Stimulated activated CD4-positive, alpha-beta T cell treated with anti-CD3 and anti-CD28 coated beads, Interleukin-1b, Interleukin-23, amount 100 ng/mL, for 4 hours (primary cell): ENCODE measurements at places on chromosomes 6 and 20.

GRCh38 chr6:42511803-42512422, 51.9 kb upstream of the UBR2 start:
- DNase-seq = no peak

- no peak for DNase-seq
Observed at GRCh38 chr6:49607391-49607982, 29.2 kb downstream of the RHAG start.

DNA sequence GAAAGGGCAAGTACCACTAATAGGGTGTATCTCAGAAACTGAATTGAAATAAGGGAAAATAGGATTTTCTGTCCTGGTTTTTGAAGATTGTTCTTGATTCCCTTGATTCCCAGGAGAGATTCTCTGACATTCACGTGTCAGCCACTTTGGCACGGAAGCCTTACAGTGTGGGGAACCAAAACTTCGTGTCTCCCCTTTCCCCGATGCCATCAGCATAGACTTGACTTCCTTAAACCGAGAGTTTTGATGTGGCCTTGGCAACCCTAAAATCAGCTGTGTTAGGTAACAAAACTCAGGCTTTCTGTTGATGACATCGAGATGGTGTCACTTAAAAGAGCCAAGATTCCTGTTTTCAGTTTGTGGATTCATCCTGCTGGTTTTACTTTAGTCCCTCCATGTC, 7.5 kb downstream of the HMGN4 start:
- DNase-seq = no peak

DNA sequence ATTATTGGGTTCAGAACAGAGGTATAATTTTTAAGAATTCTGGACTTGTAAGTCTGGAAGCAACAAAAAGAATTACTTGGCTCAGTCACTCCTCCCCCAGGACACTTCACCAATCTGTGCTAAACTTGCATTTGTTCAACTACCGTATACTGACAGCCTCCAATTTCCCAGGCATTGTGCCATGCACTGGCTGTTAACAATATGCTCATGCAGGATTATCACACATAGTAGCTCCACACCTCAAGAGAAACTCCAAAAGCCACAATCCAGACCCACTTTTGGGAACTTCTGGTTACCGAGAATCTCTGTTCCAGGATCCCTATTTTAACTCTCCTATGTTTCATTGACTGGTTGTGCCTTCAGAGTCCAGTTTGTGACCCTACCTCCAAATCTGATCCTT, 7.7 kb downstream of the ADGRF1 start:
- no peak for DNase-seq

- DNase-seq = no peak
Observed at GRCh38 chr20:1295276-1295930, 29.3 kb downstream of the SNPH start.

- DNase-seq = no peak
Observed at GRCh38 chr20:3082955-3083952, 1.3 kb downstream of the AVP start.

GRCh38 chr6:124260337-124260736, 456.7 kb downstream of the NKAIN2 start:
- DNase-seq = no peak

- no peak for DNase-seq
Observed at GRCh38 chr6:167734662-167735083, 92.0 kb upstream of the AFDN start.

DNA sequence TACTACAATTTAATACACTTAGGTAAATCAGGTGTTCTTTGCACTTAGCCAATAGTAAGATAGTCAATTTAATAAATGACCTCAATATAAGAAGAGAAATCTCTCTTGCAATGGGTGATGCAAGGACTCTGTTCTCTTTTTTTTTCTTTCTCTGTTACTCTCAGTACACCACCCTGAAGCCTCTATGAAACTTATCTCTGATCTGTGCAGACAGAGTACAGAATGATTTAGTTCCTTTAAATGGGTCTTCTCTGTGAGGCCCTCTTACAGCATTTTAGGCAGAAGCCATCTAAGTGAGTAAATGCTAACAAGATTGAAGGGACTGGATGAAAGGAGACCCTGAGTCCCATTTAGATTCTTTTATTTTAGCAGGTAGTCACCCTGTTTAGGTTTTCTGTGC, 312.8 kb downstream of the RFPL4B start:
- no peak for DNase-seq

GRCh38 chr6:21914121-21914973, 320.8 kb downstream of the SOX4 start:
- peak; percentile 39 for DNase-seq

GRCh38 chr20:32885952-32886351, 27.2 kb downstream of the EFCAB8 start:
- DNase-seq = no peak

- DNase-seq = no peak
Observed at GRCh38 chr20:19712721-19713260, 45.3 kb upstream of the RIN2 start.

DNA sequence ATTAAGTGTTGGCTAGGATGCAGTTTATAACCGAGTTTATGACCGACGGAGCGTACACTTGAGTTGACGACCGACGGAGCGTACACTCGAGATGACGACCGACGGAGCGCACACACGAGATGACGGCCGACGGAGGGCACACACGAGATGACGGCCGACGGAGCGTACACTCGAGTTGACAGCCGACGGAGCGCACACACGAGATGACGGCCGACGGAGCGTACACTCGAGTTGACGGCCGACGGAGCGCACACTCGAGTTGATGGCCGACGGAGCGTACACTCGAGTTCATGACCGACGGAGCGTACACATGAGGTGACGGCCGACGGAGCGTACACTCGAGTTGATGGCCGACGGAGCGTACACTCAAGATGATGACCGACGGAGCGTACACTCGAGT, 119.8 kb downstream of the HUS1B start:
- no peak for DNase-seq

DNA sequence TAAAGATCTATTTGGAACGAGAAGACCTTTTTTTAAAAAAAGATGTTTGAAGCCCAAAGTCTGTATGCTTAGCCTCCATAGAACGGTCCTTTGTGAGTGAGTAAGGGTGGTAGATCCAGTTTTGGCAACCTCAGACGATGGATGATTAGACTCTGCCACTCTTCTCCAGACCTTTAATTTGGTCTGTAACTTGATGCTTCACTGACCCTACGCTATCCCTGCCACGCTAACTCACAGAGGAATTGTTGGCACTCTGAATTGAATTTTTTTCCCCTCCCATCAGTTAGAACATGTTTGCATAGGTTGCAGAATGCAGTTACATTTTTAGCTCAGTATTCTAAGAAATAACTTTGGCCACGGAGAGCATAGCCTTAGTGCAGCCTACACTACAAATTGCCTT, 15.8 kb upstream of the DEK start:
- no peak for DNase-seq

DNA sequence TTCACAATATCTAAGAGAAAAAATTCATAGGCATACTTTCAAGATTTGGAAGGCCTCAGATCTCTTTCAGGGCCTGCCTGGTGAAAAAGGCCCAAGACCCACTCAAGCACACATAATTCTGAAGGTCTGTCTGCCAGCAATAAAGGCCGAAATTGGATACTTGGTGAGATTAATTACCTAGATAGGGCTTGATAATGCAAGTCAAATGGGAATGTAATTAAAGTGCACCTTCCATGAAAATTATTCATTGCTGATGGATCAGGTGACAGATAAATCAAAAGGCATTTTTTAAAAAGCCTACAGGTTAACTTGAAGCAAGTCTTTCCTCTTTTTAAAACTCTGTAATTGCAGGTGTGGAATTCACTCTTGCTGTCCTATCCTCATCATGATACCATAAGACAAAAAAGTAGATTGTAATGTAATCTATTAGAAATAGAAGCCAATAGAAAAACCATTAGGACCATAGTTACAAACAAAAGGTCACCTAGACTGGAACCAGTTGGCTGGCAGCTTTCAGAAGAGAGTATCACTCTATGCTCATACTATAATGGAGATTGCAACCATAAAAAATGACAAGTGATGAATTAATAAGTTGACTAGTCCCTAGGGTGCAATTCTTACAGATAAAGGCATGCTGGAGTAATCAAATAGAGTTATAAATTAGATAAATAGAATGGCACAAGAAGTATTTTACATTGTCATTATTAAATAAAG, 77.3 kb downstream of the EPHA7 start:
- DNase-seq = no peak

DNA sequence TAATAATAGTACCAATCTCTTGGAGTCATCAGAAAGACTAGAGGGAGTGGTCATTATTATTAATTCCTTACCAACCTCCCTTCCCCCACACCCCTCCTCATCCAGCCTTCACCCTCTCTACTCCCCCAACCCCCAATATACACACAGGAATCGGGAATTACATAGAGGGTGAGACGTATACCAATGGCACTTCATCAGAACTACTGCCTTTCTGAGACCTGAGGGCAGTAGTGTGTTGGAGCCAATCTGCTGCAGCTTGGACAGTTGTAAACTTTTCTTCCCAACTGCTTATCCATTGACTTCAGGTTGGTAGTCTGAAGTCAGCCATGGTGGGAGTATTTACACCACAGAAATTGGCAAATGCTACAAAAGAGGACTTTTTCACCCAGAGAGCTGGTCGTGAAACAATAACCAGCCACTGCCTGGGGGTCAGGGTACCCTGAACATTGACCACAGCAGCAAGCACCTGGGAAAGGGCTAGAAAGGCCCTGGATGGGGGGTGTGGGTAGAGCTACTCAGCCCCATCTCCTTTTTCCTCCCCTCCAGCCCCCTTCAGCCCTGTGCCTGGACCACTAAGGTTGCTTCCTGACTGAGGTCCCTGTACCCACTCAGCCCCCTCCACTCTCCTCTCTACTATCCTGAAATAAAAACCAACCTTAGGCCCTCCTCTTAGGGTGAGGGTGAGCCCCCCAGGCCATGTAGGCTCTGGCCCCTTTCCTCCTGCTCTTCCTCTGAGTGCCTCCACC, 161.5 kb downstream of the MRPL14 start:
- DNase-seq = no peak

GRCh38 chr6:106579281-106579680, 50.0 kb downstream of the RTN4IP1 start:
- no peak for DNase-seq

DNA sequence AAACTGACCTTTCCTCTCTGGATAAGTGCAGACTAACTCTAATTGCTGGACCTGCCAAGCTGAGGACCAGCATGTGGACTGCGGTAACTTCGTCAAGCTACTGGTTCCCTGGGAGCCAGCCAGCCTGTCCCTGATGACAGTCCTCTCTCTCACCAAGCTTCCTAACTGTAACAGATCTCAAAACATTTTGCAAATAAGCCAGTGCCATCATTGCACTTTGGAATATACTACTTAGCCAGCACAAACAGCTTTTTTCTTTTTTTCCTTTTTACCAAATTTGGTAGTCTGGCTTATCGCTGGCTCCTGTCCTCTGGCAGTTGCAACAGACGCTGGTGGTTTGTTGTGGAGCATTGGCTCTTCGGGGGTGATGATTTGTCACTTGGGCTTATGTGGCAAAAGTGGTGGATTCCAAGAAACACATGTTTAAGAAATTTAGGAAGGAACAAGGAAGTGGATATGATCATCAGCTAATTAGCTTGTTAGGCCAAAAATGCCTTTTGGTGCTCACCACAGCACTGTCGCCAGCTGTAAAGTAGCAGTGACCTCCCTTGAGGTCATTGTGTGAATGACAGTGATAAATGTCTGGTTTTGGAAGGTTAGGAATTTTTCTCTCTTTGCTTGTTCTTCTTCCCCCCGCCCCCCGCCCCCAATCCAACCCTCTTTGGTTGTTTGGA, 171.7 kb downstream of the CLIC5 start:
- no peak for DNase-seq

GRCh38 chr6:131167773-131168172, 32.5 kb downstream of the AKAP7 start:
- DNase-seq = no peak

- no peak for DNase-seq
Observed at GRCh38 chr6:67897998-67898607, 737.0 kb upstream of the ADGRB3 start.

DNA sequence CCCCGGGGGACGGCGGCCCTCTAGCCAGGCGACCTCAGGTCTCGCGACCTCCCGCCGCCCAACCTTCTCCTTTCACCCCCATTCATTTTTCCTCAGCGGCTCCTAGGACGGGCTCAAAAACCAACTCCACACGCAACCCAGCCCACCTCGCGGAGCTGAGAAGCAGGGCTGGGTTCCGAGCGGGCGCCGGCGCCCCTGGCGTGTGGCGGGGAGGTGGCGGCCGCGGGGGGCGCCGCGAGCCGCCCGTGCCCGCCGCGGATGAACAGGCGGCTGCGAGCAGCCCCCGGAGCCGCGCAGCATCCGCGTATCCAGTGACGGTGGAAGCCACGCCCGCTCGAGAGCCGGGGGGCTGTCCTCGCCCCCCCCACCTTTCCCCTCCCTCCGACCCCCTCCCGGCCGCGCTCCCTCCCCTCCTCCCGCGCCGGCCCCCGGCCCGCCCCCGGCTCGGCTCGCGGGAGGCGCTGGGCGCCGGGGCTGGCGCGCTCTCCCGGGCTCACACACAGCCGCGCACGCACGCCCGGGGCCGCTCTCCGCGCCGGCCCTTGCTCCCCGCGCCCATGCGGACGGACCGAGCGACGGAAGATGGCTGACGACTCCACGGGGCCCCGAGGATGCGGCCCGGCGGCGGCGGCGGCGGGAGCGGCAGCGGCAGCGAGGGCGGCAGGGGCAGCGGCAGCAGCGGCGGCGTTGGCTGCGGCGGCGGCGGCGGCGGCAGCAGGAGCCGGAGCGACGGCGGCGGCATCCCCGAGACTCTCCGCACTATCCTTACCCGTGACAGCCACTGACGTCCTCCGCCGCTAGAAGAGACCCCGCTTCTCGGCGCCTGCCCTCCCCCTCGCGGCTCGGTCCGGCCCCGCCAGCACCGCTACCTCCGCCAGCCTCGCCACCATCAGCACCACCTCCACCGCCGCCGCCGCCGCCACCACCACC, at the start of gene SOBP:
Gene SOBP, plus strand, starts transcription at position 482 of the 930 bp plus-strand sequence. CDS start 500 bp downstream, outside the sequence.
- DNase-seq = peak; percentile 21

DNA sequence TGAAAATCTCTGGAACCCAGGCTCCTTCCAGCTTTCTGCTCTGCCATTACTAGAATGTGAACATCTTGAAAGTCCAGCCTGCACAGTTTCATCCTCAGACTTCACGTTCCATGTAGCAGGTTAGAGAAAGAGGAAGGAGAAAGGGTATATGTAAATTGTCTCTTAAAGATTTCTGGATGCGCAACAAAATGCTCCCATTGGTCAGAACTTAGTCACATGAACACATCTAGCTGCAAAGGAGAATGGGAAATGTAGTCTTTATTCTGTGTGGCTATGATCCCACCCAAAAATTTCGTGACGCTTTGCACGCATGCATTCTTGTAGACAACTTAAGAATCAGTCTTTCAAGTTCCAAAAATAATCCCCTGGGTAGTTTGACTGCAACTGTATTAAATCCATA, 46.4 kb upstream of the CHD6 start:
- DNase-seq = no peak
